Activated CD8-positive, alpha-beta memory T cell treated with anti-CD3 and anti-CD28 coated beads for 1 hour (primary cell): ENCODE measurements at places on chromosomes 1 and 21.

DNA sequence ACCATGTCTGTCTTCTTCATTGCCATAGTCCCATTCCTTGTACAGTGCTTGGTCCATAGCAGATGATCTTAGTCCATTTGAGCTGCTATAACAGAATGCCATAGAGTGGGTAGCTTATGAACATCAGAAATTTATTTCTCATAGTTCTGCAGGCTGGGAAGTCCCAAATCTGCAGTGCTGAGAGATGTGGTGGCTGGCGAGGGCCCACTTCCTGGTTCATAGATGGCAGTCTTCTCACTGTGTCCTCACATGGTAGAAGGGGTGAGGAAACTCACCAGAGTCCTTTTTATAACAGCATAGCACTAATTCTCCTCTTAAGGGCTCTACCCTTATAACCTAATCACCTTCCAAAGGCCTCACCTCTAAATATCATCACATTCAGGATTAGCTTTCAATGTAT is 23.1 kb upstream of the RAP1A start:
- DNase-seq: peak; percentile 36

GRCh38 chr1:234478481-234479309 is at the start of gene TARBP1:
TARBP1 (minus strand) TSS chr1:234479179; CDS start chr1:234479103, 76 bp downstream.
- no peak for DNase-seq

- DNase-seq: no peak
Observed at GRCh38 chr1:18693256-18694098, 62.8 kb downstream of the PAX7 start.

DNA sequence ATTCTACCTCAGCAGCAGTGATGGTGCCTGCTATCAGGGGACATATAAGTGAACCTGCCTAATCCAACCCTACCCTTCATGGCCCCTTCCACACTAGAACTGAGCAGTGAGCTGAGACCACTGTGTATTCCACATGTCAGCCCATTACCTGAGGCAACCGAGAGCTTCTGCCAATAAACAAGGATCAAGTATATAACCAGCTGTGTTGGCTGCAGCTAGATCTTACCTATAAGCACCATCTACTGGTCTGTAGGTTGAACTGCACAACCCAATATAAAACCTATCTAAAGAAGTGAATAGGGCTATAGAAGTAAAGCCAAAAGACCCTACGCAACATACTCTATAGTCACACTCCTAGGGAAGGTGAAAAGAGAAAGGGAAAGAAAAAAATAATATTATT is 376.9 kb downstream of the HHIPL2 start:
- no peak for DNase-seq

- no peak for DNase-seq
Observed at GRCh38 chr1:60896701-60897363, 185.5 kb upstream of the NFIA start.

GRCh38 chr1:83064589-83065242 is 934.2 kb downstream of the TTLL7 start:
- DNase-seq: no peak

DNA sequence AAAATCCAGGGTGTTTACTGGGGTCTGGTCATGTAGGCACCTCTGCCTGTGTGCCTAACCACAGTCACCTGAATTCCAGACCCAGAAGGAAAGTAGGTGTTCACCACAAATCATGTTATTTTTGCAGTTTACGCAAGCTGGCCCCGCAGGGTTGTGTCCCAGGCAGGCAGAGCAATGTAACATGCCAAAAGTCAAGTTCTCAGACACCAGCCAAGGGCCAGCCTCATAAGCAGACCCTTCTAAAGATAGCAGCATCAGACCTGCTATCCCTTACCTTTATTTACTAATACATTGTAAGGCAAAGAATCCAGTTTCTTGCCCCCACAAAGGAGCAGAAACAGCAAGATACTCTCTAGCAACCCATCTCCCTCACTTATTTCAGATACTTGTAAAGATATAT is 83.0 kb downstream of the GPR161 start:
- DNase-seq: no peak

GRCh38 chr1:227869279-227869842 is 53.9 kb downstream of the PRSS38 start:
- no peak for DNase-seq
